ENCODE measurements at places on chromosomes 16 and 17. TPM values are rescaled to one million over a fixed set of nuclear protein-coding genes. Genes with fewer than 3 reads are reported as not detected.

Gene SLC35G6
- total RNA-seq: not detected

Gene WIPI1
- total RNA-seq: 14.0 TPM

Gene C16orf54
- total RNA-seq: 18.0 TPM

Gene CD300LB
- not detected for total RNA-seq

Gene CA7
- total RNA-seq: 0.59 TPM

Gene MILR1
- total RNA-seq: 0.46 TPM

GRCh38 chr17:66468241-66469087 is 166.1 kb downstream of the PRKCA start:
- DNase-seq: no peak

GRCh38 chr17:38469875-38470274 is 41.6 kb downstream of the ARHGAP23 start:
- DNase-seq: no peak

- DNase-seq: no peak
These were observed 6.3 kb downstream of the CCL11 start for GRCh38 chr17:34291721-34292348.

DNA sequence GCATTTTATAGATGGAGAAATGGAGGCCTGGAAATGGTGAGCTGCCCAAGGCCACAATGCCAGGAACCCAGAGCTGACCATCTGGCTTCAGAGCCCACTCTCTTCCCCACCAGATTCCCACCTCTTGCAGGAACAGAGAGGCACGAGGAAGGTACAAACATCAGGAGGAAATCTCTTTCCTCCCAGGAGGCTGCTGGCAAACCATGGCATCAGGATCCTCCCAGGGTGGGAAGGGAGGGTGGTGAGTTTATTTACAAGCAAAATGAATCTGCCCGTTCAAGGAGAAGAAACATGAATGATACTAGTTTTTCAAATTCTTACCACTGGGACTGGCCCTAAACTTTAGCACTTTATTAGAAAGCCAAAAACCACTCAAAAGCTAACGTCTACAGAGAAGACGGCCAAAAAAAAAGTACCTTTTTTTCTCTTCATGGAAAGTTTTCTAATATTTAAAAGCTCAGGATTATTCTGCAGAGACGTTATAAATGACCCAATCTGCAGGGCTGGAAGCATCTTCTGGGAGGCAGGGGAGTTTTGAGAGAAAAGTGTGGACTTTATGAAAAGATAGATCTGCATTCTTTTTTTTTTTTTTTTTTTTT is 79.1 kb downstream of the NXN start:
- DNase-seq: no peak

DNA sequence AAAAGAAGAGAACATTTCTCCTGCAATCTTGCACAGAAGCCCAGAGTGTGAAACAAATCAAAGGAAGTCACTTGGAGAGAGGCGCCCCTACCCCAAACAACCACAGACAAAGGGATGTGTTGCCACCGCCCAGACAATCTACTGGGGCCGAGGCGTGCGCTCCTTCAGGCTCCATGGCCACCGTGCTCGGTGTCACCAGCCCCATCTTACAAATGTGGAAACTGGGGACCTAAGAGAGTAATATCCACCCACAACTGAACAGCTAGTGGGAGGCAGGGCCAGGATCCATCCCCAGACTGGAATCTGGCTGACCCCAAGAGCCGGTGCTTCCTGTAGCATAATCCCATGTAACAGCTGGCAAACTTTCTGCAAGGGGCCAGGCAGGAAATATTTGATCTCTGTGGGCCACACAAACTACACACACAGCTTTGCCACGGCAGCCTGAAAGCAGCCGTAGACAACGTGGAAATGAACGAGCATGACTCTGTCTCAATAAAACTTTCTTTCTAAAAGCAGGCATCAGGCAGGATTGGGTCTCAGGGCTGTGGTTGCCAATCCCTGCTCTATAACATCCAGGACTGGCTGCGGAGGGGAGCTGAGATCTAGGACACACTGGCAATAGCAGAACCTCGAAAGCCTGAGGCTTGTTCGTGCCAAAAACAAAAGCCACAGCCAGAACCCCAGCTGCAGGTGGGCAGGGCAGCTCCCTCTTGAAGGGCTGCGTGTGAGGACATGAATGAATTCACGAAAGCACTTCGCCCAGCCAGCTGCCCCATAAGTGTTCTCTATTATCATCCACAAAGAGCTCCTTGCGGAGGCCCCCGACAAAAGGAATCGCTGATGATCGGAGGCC is 26.6 kb upstream of the GINS2 start:
- DNase-seq: no peak

DNA sequence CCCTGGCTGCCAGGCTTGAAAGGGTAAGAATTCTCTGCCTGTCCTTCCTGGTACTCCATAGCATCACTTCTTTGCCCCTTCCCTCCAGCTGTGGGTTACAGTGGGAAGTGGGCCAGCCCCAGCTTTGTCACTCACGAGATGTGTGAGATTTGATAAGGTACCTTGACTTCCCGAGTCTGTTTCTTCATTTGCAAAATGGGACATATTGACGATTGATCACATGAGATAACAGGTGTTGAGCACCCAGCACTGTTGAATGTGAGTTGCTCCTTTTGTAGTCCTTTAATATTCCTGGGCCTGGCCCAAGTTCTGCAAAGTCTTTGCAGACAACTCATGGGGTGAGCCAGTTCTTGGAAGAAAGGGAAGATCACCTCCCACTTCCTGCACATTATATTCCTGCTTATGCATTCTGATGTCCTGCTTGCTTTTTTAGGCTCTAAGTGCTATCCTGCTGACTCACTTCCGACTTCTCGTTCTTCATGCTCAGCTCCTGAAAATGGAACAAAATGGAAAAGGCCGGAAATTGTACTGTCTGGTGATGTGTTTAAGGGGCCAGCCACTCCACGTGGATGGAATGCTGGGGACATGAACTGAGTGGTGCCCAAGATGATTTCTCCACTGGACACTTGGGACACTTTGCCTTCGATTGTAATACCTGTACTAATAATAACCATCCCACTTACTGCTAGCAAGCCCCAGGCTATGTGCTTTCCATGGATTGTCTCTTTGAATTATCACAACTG is 8.3 kb upstream of the NLK start:
- DNase-seq: no peak

DNA sequence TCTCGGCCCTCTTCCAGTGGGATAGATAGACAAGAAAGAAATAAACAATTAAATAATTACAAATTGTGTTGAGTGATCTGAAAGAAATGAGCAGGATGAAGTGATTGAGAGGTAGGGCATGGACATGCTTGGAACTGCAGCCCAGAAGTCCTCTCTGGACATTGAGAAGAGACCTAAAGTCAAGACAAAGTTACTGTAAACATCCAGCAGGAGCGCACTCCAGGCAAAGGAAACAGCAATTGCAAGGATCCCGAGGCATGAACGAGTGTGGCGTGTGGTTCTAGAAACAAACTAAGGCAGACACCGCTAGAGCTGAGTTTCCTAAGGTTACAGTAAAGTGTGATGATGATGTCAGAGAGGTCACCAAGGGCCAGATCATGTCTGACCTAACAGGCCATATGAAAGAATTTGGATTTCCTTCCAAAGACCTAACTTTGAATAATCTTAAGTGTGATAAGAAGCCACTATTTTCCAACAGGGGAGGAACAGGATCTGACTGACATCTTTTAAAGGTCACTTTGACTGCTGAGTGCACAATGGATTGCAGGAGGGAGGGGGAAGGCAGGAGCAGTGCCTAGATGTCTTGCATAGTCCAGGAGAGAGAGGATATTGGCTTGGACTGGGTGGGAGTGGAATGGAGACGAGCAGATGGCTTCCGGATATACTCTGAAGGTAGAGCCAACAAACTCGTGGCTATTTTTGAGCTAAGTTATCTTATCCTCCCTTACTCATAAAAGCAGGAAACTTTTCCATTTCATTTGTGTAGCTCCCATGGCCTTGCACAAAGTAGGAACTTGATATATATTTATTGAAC is 19.0 kb downstream of the ABCC12 start:
- DNase-seq: no peak

GRCh38 chr17:79043191-79043930 is 19.4 kb downstream of the C1QTNF1 start:
- DNase-seq: no peak

DNA sequence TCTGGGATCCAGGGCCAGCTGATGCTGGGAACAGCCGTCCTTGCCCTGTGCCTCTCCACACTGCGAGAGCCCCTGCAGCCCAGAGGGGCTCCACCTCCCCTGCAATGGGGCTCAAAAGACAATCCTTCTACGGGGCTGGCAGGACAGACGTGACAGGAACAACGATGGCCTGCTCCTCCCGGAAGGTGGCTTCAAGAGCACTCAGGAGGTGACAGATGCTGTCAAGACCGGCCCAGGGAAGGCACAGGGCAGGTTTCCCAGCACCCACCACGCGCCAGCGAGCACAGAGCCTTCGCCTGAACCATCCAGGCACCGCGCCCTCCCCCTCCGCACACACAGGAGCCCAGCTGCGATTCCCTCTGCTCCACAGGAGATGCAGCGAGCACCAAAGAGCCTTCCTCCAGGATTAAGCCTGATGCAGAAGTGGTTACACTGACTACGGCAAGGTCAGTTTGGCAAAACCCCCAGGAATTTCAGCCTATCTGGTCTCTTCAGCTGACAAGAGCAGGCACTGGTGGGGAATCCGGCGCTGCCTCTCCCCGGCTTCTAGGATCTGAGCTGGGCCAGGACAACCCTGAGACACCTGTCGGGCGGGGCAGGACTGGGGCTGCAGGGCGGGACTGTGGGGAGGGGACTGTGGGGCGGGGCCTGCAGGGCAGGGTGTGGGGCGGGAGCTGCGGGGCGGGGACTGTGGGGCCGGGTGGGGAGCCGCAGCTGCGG is 103.4 kb downstream of the ZNF778 start:
- no peak for DNase-seq

GRCh38 chr16:14289692-14290340 is 218.7 kb downstream of the MRTFB start:
- DNase-seq: no peak
